Activated CD4-positive, alpha-beta T cell treated with anti-CD3 and anti-CD28 coated beads, Interleukin-2, amount 10 ng/mL, durations not matched to agents 7 days and 5 days (primary cell): ENCODE measurements at places on chromosomes 5 and 9. TPM values are rescaled to one million over a fixed set of nuclear protein-coding genes. Genes with fewer than 3 reads are reported as not detected.
A peak's percentile ranks its signal among the peaks of the same experiment; 100 is the strongest.

The GRPEL2 gene
- total RNA-seq = 36.6 TPM

The MAT2B gene
- 91.4 TPM for total RNA-seq

DNA sequence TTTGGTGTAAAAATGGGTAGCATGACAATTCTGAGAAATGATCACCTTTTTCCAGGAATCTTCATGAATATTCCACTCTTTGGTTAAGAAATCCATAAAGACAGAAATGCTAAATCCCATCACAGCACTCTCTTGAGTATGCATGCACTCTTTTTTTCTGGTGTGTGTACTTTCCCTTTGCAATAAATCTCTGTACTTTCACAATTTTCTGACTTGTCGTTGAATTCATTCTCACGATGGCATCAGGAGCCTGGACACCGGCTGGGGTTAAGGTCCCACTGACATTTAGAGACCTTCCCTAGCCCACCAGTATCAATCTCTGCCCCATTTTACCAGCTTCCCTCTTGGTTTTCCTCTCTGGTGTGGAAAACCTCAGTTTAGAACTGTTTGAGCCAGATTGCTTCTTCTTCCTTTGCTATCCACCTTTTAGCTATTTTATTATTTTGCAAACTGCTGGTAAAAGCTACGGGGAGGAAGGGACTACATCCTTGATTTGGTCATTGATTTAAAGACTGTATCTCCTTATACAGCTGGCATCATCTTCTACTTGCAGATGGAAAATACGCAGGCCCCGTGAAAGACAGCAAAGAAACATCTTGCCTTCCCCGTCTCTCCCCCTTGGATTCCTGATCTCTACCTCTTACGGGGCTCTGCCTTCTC lies 59.9 kb upstream of the ZFR start:
- H3K4me1 ChIP-seq = peaks cover 8% of the 10 kb centered on the region
- H3K27ac ChIP-seq = no peak overlapping the region
- no peak overlapping the region for H3K4me3 ChIP-seq

GRCh38 chr9:119453490-119453911 lies 84.3 kb upstream of the BRINP1 start:
- no peaks in the 10 kb centered on the region for H3K4me1 ChIP-seq
- H3K36me3 ChIP-seq = no peaks in the 10 kb centered on the region
- H3K27me3 ChIP-seq = no peaks in the 10 kb centered on the region
- H3K4me3 ChIP-seq = no peak overlapping the region
- no peak overlapping the region for H3K27ac ChIP-seq

GRCh38 chr9:29150606-29151005 lies 1577.3 kb upstream of the C9orf72 start:
- DNase-seq = no peak
- no peaks in the 10 kb centered on the region for H3K4me1 ChIP-seq

- H3K27me3 ChIP-seq = no peaks in the 10 kb centered on the region
- H3K36me3 ChIP-seq = no peaks in the 10 kb centered on the region
- DNase-seq = no peak
Measured at GRCh38 chr9:116323012-116323411, 169.4 kb downstream of the PAPPA start.

DNA sequence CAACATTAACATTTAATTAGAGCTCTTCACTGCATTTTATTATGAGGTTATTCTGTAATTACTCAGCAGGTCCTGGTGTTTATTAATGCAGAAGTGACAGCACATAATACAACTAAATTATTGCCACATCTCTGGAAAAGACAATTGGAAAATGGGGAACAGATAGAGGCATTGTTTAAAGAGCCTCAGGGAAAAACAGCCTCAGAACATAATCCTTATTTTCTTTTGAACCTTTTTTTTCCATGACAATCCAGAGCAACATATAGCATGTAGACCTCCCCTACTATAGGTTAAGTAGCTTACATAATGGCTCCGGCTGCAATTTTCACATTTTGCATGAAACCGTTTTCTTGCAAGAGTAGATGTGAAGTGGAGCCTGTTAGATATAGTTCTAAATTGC lies 87.2 kb downstream of the RMI1 start:
- H3K4me3 ChIP-seq = no peak overlapping the region
- no peaks in the 10 kb centered on the region for H3K4me1 ChIP-seq
- DNase-seq = no peak
- no peak overlapping the region for H3K27ac ChIP-seq
- H3K27me3 ChIP-seq = no peaks in the 10 kb centered on the region

DNA sequence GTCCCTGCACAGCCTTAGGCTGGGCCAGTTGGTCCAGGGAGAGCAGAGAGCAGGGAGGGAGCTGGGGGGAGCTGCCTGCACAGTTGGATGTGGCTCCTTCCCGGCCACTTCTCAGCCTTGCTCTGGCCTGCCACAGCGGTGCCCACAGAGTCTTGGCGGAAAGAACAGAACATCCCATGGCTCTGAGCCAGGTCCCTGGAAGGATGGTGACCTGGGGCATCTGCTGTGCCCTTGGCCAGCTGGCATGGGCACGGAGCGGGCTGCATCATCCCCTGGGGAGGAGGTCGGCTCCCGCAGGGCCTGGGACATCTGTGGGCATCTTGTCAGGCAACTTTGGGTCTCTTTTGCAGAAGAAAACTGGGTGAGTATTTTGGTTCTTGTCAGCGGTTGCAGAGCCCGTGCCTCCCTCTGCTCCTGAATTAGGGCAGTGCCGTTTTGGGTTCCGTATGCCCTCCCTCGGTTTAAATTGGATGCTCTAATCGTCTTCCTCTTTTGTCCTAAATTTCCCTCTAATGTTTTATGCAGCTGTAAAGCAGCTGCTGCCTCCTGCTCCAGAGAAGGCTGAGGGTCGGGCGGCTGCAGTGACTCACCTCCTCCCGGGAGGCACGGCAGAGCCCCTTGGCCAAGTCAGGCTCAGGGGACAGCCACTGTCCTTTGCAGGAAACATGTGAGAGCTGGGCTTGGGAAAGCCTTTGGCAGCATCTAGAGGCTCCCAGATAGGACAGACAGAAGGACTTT lies 10.5 kb upstream of the NACC2 start:
- no peak overlapping the region for H3K4me3 ChIP-seq
- no peaks in the 10 kb centered on the region for H3K27me3 ChIP-seq
- H3K27ac ChIP-seq = peak overlapping the region; percentile 38
- no peak for DNase-seq
- peaks cover 44% of the 10 kb centered on the region for H3K4me1 ChIP-seq
